ENCODE measurements at places on chromosomes 4 and X.

DNA sequence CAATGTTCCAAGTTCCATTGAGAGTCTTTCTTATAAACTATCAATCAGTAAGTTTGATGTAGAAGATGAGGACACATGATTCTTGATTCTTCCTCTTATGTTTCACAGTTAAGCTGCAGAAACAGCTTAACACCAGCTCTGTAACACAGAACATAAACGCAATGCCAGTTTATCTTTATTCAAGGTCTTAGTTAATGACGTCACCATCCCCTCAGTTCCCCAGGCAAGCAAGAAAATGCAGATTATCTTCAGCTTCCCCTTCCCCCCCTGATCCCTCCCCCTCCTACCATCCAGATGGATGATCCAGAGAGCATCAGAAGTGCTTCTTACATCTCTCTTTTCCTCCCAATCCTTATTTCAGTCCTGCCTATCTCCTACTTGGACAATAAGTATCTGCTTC is 4.4 kb upstream of the SH3RF1 start:
- no peak for DNase-seq

- DNase-seq, result peak; percentile 33
Measured at GRCh38 chr4:173735049-173735448, 205.0 kb upstream of the HAND2 start.

DNA sequence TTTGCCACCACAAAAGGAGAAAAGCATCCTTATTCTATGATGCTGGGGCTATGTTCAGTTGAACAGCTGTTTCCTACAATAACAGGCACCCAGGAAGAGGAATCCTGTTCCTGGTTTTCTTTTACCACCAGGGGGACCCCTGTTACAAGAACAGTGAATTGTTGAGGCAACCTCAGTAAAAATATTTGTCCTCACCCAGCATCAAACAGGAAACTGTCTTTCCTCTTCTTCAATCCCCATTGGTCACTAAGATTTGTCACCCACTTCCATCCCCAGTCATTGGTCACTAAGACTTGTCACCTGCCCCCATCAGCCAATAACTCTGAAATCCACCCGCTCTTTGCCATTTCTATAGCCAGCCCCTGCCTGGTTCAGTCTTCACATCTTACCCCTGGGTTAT is 143.5 kb upstream of the GALNT7 start:
- peak; percentile 52 for DNase-seq

- DNase-seq, result peak; percentile 27
Measured at GRCh38 chr4:74501579-74501978, 56.6 kb downstream of the AREG start.

GRCh38 chr4:5881340-5881739 is 11.5 kb downstream of the CRMP1 start:
- no peak for DNase-seq

GRCh38 chrX:72477781-72478181 is 94.9 kb downstream of the HDAC8 start:
- no peak for DNase-seq

DNA sequence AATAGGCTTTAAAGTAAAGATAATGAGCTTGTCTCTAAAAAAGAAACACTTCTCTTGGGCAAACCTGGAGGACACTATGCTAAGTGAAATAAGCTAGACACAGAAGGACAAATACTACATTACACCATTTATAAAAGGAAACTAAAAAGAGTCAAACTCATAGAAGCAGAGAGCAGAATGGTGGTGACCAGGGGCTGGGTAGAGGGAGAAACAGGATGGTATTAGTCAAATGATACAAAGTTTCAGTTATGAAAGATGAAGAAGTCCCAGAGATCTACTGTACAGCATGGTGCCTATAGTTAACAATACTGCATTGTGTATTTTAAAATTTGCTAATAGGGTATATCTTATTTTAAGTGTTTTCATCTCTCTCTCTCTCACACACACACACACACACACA is 28.5 kb downstream of the ACSL4 start:
- DNase-seq, result no peak

GRCh38 chrX:73182502-73183114 is 32.0 kb downstream of the NAP1L2 start:
- DNase-seq, result no peak

DNA sequence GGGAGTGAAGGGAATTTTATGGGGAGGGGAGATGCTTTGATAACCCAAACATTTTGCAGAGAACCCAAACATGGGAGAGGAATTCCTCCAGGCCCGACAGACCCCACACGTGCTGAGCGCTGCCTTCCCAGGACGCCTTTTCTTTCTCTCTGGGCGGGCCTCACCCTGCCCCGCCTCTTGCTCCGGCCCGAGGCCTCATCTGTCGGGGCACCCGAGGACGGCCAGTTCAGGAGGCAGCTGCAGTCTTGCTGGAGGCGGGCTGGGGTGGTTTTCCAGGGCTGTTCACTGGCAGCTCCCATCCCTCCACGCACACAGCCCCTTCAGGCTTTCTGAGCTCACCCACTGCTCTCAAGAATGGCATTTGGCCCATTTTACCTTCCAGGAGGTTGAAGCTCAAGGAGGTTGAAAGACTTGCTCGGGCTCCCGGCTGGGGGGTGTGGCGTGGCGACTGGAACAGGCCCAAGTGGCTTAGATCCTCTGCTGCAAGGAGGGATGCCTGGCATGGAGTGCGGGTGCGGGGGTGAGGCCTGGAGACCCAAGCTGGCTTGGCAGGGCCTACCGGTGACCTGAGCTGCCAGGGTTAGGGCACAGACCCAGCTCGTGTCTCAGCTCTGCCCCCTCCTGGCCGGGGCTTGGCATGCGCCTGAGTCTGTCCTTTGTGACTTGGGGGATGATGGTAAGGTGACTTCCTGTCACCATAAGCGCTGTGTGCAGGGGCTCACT is 99.2 kb downstream of the PSAPL1 start:
- no peak for DNase-seq

GRCh38 chrX:119648421-119648775 is 42.2 kb upstream of the NKRF start:
- DNase-seq, result no peak

GRCh38 chr4:64538219-64538618 is 129.0 kb upstream of the TECRL start:
- no peak for DNase-seq

- peak; percentile 61 for DNase-seq
Measured at GRCh38 chrX:1281521-1281920, 12.9 kb downstream of the CSF2RA start.

All from GM04504 (cell line).